Suprapubic skin (tissue), 4 donors: ENCODE measurements at places on chromosomes 1 and 21.

- no peak for DNase-seq
Measured at GRCh38 chr1:204879351-204879750, 8.7 kb downstream of the NFASC start.

DNA sequence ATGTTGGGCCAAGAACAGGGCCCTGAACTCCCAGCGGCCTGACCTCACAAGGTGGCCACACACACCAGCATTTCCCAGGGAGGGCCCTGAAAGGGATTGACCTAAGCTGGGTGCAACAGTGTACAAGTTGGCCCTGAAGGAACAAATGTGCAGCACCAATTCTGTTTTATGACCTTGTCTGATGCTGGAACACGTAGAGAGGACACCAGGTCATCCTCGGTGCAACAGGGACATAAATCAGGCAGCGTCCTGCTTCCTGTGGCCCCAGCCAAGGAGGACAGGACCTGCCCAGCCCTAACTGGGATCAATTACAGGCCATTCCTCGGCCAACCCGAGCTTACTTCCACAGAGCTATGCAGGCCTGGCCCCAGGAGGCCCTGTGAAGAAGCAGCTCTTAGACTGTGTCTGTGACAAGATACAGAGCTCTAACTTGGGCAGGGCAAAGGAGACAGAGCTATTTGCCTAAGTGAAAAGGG, 12.8 kb upstream of the PHC2 start:
- DNase-seq = no peak

GRCh38 chr21:42554251-42554961, 40.8 kb downstream of the SLC37A1 start:
- DNase-seq = peak; percentile 73

- DNase-seq = no peak
Measured at GRCh38 chr1:93450321-93450720, 2.4 kb downstream of the FNBP1L start.

DNA sequence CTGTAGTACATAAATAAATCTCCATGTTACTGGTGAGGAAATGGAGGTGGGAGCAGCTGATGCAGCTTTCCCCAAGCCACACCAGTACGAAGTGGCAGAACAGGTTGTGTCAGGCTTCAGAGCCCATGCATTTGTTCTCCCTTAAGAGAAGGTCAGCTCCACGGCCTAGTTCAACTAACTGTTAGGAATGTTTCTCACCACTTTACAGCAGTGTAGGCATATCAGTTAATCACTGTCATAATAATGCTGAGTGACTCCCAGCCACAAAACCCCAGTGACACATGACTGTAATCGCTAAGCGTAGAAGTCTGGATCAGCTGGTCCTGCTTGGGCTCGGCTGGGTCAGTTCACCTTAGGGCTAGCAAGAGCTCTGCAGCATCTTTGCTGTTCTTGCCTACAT, 90.4 kb downstream of the VPS26C start:
- no peak for DNase-seq

DNA sequence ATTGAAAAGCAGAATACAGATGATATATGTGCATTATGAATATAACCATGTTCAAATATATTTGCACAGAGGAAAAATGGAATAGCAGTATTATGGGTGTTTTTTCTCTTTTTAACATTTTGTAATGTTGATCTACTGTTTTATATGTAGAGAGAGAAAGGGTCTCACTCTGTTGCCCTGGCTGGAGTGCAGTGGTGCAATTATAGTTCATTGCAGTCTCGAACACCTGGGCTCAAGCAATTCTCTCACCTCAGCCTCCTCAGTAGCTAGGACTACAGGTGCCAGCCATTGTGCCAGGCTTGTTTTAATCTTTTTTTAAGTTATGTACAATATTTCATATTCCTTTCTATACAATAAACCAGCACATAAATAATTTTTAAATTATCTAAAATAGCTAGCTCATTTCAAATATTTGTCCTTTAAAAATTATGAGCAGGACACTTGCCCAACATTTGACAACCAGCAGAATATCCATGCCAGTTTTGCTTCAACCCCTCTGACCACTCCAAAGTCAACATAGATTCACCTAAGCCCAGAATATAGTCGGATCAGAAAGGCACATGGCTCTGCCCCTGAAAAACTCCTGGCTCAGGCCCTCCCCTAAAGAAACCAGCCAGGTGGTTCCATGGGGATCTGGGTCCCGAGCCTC, 29.8 kb downstream of the ZNF281 start:
- no peak for DNase-seq

DNA sequence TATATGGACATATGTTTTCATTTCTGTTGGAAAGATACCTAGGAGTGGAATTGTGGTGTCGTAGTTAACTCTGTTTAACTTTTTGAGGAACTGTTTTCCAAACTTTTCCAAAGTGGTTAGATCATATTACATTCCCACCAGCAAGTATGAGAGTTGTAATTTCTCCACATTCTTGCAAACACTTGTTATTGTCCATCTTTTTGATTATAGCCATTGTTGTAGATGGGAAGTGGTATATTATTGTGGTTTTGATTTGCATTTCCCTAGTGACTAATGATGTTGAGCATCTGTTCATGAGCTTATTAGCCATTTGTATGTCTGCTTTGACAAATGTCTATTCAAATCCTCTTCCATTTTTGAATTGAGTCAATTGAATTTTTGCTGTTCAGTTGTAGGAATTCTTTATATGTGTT, 19.8 kb downstream of the CAMTA1 start:
- DNase-seq = no peak

DNA sequence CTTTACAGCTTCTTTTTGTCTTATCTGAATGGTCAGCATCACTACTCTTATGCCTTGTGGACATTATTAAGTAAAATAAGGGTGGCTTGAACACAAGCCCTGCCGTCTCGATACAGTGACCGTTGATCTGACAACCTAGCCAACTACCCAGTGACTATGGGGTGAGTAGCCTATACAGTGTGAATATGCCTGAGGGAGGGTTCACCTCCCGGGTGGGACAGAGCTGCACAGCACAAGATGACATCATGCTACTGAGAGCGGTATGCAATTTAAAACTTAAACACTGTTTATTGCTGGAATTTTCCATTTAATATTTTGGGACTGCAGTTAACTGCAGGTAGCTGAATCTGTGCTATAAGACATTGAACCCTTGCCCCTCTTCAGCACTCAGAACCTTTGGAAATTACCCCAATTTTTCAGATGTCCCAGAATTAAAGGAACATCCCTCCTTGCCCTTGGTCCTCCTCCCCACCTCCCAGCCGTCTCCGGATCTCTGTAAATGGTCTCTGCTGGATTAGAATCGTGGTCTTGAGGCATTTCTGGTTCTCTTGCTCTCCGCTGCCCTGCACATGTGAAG, 618.5 kb downstream of the PTPRU start:
- DNase-seq = no peak

- no peak for DNase-seq
Measured at GRCh38 chr1:32068957-32069588, 3.7 kb upstream of the TMEM39B start.

GRCh38 chr21:44305691-44306090, 5.8 kb downstream of the PFKL start:
- no peak for DNase-seq

- no peak for DNase-seq
Measured at GRCh38 chr1:31745096-31745945, 18.8 kb downstream of the ADGRB2 start.

GRCh38 chr1:170790651-170791071, 126.7 kb downstream of the PRRX1 start:
- DNase-seq = no peak

DNA sequence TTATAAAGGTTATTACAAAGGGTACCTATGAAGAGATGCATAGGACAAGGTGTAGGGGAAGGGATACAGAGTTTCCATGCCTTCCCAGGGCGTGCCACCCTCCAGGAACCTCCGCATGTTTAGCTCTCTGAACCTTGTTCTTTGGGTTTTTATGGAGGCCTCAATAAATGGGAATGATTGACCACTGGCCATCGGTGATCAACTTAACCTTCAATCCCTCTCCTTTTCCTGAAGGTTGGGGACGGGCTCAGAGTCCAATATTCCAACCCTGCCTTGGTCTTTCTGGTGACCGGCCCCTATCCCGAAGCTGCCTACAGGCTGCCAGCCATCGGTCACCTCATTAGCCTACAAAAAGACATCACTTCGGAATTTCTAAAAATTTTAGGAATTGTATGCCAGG, 11.7 kb downstream of the CD244 start:
- no peak for DNase-seq

DNA sequence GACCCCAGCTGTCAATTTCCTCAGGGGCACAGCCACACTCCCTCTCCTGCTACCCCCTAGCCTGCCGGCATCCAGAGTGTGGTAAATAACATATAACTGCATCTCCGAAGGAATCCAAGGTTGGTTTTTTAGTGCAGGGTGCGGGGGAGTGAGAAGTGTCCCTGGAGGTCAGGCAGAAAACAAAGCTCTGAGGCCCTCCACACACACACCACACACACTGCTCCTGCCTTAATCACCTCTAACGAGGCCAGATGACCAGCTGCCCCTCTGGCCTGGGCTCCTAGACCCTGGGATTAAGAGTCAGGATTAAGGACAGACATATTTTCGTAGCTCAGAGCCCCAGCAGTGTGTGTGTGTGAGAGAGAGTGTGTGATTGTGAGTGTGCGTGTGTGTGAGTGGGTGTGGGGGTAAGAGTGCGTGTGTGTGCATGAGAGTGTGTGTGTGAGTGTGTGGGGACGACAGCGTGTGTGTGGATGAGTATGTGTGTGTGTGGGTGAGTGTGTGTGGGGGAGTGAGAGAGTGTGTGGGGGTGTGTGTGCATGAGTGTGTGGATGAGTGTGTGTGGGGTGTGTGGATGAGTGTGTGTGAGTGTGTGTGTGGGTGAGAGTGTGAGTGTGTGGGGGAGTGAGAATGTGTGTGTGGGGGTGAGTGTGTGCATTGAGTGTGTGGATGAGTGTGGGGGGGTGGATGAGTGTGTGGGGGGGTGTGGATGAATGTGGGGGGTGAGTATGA, 14.6 kb downstream of the SDC3 start:
- no peak for DNase-seq

DNA sequence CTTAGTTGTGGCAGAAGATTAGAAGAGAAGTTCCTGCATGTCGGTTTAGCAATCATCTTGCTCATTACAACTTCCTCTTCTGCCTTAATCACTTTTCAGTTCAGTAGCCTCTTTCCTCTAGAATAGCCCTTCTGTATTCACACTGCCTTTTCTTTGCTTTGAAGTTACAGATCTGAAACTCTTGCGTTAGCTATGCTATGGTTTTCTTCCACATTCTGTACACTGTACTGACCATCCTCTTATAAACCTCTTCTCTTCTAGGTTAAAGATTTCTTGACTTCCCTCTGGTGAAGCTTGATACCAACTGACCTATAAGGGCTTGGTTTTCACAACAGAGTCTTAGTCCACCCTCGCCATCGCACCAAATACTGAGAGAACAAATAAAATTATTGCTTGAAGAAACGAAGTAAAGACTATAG, 35.0 kb downstream of the C21orf91 start:
- no peak for DNase-seq

- peak; percentile 65 for DNase-seq
Measured at GRCh38 chr1:171645553-171646248, 6.8 kb downstream of the MYOC start.

DNA sequence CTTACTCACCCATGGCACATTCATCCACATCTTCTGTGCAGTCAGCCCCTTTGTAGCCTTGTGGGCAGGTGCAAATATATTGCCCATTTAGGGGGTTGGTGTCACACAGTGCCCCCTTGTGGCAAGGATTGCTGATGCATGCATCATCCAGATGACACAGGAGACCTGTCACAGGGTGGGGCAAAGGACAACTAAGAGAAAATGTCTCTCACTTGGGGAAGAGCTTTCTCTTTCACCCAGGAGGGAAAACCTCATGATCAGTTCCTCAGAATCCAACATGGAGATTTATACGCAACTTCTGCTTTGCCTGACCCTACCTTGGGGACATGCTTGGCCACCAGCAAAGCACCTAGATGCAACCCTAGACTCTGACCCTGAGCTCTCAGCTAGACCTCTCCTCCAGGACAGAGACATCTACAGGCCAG, 71.8 kb upstream of the ADAM30 start:
- no peak for DNase-seq

DNA sequence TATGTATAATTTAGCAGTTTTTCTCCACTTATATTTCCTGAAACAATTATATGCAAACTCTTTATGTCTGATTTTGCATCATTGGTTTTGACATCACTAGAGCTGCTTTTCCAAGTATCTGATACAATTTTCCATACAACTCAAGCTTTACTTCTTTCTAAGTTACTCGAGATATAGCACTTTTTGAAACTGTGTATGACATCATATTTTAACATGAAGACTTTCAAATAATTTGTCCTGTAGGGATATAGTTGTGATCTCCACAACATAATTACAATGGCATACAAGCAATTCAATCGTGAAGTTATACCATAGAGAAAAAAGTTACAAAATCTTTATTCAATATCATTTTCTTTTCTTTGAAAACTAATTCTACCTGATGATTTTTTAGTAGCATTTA, 173.0 kb downstream of the LEPR start:
- DNase-seq = no peak

GRCh38 chr1:150555971-150556865, 7.0 kb downstream of the ADAMTSL4 start:
- no peak for DNase-seq

- DNase-seq = no peak
Measured at GRCh38 chr1:71881611-71882010, 400.7 kb downstream of the NEGR1 start.

- no peak for DNase-seq
Measured at GRCh38 chr1:150508982-150509381, 1.1 kb downstream of the ECM1 start.

- no peak for DNase-seq
Measured at GRCh38 chr1:11918799-11919519, 7.3 kb downstream of the KIAA2013 start.

- no peak for DNase-seq
Measured at GRCh38 chr1:202152399-202152798, 7.9 kb upstream of the ARL8A start.

- no peak for DNase-seq
Measured at GRCh38 chr1:151934048-151934493, 24.8 kb upstream of the THEM4 start.

- no peak for DNase-seq
Measured at GRCh38 chr1:150299716-150300115, 6.1 kb downstream of the MRPS21 start.

DNA sequence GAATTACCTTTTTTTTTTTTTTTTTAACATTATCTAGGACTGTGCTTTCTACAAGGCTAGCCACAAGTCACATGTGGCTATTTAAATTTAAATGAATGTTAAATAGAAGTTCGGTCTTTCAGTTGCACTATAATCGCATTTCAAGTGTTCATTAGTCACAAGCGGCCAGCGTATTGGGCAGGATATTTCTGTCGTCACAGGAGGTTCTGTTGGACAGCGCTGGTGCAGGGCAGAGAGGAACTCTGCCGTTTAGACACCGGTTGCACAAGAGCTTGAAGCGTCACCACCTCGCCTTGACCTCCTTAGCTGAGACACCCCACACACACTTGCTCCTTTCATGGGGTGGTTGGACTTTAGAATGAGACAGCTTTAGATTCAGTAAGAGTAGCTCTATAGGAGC, 64.1 kb downstream of the BACE2 start:
- no peak for DNase-seq

- DNase-seq = no peak
Measured at GRCh38 chr1:209769971-209770370, 14.1 kb downstream of the TRAF3IP3 start.

- no peak for DNase-seq
Measured at GRCh38 chr1:117633936-117634335, 28.1 kb downstream of the TENT5C start.
